Left renal cortex interstitium (tissue), 4 donors: ENCODE measurements at places on chromosomes 1 and 21. TPM values are rescaled to one million over a fixed set of nuclear protein-coding genes. Genes with fewer than 3 reads are reported as not detected.

The ACTL8 gene
- not detected for polyA plus RNA-seq

The C1QA gene
- 10.7 TPM for polyA plus RNA-seq

The TRAF3IP3 gene
- 1.6 TPM for polyA plus RNA-seq

The MSH4 gene
- polyA plus RNA-seq: 0.40 TPM

The LRRC8B gene
- polyA plus RNA-seq: 8.9 TPM

The KCNK2 gene
- polyA plus RNA-seq: 2.1 TPM

The FAM72C gene
- polyA plus RNA-seq: 4.4 TPM

DNA sequence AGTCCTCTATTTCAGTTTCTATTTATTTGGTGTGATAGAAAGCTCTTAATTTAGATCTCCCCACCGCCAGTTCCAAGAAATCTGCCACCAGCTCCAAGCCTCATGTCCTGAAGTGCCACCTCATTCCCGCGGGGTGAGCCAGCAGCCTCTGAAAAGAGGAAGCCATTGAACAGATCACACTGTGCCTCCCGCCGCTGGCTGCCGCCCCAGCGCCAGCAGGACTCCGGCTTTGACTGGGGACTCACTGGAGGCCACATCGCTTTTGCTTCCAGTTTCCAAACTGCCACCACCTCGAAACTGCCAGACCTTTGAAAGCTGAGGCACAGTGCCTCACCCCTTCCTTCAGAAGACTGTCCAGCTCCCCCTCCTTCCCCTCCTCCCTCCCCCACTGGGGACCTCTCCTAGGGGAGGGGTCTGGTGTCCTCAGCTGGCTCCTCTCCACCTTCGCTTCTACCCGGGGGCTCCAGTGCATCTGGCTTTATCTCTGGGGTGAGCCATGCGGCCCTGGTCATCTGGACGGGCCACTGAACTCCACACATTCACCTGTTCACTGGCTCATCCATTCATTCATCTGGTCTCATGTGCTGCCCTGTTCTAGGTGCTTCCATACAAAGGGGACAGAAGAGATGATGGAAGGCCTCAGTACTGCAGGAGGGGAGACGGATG is 58.9 kb downstream of the VPS26C start:
- peak; percentile 10 for DNase-seq

GRCh38 chr1:58784758-58785441 is 1.1 kb upstream of the JUN start:
- peak; percentile 78 for DNase-seq

DNA sequence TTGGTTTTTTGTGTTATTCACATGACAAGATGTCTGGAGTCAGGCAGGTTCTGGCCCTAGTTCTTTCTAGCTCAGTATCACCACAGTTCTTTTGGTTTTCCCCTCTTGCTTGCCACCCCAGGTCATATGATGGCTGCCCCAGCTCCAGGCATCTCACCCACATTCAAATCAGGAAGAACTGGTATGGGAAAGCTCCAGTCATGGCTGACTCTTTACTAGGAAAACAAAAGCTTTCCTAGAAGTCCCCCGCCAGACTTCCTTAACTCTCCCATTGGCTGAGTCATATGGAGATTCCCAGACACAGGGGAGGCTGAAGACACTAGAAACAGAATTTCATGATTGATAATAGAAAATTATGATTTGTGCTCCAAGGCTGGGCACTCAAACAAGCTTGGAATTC is 22.1 kb upstream of the EYA3 start:
- DNase-seq: no peak

DNA sequence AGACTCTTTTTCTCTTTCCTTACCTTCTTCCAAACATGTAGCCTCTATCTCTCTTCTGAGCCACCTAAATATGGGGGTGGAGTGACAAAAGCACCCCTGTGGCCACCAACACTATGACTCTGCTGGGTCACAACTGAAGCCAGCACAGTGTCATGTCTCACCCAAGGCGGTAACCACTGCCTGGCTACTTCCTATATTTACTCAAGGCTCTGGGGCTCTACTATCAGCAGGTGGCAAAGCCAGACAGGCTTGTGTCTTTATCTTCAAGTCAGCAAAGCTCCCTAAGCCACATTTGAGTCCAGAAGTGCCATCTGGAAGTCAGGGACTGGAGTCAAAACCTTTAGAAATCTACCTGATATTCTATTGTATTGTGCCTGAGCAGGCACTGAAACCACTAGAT is 1515.2 kb downstream of the PLA2G4A start:
- DNase-seq: no peak

- DNase-seq: no peak
Observed at GRCh38 chr21:31781737-31782136, 49.8 kb upstream of the SCAF4 start.

DNA sequence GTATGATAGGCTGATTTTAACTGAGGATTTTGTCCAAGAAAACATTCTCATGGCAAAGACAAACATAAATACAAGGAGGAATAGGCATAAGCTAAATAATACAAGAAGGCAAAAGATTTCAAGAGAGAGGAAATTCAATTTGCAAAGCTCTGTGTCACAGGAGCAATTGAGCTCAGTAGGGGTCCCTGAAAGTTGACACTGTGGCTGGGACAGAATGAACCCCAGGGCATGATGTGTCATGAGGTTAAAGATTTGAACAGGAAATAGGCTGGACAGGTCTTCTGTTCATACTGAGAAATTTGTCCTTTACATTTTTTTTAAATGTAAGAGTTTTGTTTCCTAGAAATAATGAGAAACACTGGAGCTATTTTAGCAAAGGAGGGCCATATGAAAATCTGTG is 555.4 kb upstream of the NEGR1 start:
- no peak for DNase-seq

DNA sequence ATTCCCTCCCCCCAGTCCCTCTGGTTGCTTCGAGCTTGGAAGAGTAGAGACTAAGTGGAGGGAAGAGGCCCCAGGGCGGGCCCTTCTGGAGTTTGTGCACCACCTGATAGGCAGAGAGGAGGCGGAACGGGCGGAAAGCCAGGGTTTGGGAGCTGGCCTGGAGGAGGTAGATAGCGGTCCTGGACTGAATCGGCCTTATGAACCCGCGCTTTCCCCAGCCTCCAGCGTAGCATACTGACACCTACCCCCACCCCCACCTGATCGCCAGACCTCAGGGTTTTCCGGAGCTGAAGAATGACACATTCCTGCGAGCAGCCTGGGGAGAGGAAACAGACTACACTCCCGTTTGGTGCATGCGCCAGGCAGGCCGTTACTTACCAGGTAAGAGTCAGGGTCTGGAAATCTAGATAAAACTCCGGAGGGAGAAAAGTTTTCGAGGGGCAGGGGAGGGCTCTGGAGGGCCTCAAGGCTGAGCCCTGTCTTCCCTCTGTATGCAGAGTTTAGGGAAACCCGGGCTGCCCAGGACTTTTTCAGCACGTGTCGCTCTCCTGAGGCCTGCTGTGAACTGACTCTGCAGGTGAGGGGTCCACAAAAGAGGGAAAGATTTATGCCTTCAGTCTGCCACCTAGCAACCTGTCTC is 705 bp downstream of the UROD start:
- DNase-seq: peak; percentile 29

DNA sequence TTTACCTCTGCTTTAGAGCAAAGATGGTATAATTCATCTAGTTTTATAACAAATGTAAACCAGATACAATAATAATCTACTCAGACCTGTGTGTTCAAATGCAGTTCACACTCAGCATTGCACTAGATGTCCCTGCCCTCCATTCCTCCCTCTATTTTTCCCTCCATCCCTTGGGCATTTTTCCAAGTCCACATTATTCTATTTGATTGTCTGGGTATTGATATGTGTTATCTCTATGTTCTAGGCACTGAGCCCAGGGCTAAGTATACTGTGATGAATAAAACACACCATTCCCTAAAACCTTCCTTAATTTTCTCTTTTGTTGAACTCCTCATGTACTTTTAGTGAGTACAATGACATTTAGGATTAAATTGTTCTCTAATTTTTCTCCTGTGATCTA is 66.2 kb upstream of the HMCN1 start:
- no peak for DNase-seq

DNA sequence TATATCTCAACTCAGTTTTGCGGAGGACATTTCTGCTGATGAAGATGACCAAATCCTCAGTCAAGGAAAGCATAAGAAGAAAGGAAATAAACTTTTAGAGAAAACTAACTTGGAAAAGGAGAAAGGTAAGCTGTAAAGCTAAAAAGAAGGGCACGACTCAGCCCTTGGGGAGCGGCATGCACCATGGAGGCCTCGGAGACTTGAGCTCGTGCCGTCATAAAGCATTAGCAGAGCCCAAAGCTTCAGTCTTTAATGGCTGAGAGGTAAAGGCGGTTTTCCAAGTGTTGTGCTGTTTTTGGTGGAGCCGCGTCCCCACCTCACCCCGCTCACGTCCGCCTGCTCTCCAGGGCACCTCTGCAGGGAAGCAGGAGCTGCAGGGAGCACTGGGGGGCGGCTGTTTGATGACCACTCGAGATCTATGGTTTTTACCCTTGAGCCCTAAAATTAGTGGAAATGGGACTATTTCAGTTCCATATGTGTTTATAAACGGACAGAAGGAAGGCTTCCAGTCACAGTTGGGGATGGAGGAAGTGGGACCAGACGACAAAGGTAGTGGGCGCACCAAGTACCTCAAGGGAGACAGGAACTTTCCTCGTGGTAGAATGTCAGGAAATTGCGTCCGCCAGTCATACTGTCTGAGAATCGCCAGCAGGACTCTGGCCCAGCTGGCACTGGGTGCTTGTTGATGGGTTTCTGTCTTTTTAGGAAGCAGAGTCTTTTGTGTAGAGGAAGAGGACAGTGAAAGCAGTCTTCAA is 27.6 kb downstream of the RRP1B start:
- no peak for DNase-seq

DNA sequence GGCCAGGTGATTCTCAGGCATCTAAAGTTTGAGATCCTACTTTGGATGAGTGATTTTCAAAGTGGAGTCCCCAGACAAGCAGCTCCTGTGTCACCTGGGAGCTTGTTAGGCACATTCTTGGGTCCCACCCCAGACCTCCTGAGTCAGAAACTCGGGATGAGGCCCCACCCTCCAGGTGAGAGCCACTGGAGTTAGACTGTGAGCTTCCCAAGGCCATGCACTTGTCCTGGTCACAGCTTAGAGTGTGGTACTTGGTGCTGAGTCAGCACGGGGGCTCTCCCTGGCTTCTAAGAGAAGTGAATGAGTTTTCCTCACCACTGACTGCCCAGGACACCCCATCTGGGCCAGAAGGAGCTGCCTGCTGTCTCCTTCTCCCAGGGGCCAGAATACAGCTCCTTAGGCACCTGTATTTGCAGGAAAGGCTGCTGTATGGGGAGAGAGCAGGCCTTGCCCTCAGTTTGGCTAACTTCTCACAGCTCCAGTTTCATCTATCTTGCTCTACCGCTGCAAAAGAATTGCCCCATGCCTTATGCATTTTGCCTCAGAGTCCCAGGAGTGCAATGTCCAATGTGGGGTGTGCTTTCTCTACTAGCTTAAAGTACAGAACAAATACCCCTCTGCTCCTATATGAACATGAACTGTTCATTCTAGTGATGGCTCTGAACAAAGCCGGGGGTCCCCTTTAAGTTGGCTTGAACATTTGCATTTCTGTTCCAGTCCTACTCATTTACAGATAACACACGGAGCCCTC is 98.1 kb downstream of the PSMG1 start:
- no peak for DNase-seq

- DNase-seq: no peak
Observed at GRCh38 chr1:82226186-82226505, 425.4 kb downstream of the ADGRL2 start.

DNA sequence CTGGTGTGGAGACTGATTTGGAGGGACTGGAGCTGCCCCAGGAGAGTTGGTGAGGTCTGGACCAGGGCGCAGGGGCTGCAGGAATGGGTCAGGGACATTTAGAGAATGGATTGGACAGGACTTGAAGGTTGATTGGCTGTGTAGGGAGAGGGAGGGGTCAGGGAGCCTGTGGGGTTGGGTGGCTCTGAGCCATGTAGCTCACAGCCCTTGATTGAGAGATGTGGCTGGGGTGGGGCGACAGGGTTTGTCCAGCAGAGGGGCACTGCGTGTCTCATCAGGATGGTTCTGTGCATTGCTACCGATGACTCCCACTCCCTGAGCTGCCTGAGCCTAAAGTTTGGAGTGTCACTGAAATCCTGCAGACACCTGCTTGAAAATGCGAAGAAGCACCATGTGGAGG is 12.1 kb downstream of the AZIN2 start:
- DNase-seq: no peak

DNA sequence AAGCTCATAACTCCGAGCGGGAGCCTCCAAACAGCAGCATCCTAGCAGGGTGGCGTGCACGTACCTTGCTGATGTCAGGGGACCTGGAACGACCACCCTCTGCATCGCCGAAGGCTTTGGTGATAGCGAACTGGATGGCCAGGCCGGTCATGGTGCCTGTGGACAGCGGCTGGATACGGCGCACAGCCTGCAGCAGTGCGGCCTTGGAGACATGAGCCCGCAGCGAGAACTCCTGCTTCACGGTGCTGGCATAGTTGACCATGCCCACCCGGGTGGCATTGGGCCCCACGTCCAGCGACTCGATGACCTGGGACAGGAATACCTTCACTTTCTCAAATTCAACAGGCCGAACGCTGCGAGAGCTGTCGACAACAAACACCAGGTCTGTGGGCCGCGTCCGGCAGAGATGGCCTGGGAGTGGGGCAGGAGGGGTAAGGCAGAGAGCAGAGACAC is 2.0 kb downstream of the MATN1 start:
- DNase-seq: no peak

DNA sequence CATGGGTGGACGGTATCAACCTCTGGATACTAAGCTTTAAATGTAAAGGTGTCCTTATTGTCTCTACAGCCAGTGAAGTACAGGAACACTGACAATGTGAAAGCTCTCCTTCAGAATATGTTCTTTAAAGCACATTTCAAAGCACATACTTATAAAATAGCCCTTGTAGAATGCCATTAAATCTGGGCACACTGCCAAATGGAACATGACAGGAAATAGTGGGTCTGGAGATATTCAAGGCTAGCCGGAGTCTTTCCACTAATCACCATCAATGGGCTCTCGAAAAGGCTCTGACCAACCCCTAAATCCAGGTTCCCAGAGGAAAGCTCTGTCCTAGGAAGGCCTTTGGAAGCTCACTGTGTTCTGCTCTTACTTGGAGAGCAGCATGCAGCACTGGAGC is 46.6 kb downstream of the PLD5 start:
- no peak for DNase-seq

GRCh38 chr1:238653693-238654321 is 732.6 kb upstream of the CHRM3 start:
- no peak for DNase-seq

DNA sequence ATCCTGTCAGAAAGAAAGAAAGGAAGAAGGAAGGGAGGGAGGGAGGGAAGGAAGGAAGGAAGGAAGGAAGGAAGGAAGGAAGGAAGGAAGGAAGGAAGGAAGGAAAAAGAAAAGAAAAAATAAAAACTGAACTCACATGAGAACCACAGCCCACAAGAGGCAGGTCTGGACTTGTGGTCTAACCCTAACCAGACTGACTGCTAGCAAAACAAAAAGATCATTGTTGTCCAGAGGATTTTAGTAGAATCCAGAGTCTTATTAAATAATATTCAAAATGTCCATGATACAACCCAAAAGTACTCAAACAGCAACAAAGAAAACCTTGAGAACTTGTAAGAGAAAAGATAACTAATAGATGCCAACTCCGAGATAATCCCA is 4.7 kb upstream of the ITGB2 start:
- DNase-seq: no peak
